Cerebellum (tissue), 4 donors: ENCODE measurements at places on chromosomes 13 and 19.

- no peak for DNase-seq
Observed at GRCh38 chr13:99548448-99548847, 47.2 kb downstream of the TM9SF2 start.

GRCh38 chr19:47679922-47680857 lies 33.0 kb upstream of the EHD2 start:
- DNase-seq: no peak

- no peak for DNase-seq
Observed at GRCh38 chr13:111247552-111247951, 72.9 kb upstream of the TEX29 start.

GRCh38 chr13:99471221-99472121 lies 29.8 kb upstream of the TM9SF2 start:
- no peak for DNase-seq
